ENCODE measurements at places on chromosomes 4 and X.

DNA sequence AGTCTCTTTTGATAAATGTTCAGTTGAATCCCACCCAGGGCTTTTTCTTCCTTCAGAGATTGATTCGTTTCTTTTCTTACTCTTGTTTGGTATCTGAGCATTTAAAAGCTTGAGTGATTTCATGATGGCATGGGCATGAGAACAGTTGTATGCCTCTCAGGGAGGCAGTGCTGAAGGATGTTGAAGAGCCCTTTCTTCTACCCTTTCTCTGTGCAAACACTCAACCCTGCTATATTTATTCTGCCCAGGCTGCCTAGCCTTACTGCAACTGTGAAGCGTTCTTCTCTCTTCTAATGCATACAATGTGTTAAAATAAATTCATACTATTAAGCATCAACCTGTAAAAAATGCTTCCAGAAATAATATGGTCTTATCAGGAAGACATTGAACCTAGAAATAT, 367.6 kb upstream of the LCORL start:
- DNase-seq, result no peak

DNA sequence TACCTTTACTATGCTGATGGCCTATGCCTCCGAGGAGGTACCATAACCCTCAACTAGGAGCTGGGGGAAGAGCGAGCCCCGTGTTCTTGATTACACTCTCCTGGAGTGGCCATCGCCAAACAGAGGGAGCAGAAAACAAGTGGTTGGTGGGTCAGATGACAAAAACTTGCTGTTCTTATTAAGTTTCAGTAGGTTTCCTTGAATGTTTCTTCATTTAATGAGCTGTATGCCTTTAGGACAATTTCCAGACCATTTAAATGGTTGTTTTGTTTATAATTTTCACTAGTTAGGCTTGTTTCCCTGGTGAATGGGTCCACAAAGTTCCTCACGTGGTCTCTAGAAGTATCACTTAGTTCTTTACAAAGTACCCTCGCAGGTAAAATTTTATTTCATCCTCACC, 4.7 kb downstream of the PYURF start:
- DNase-seq, result no peak

DNA sequence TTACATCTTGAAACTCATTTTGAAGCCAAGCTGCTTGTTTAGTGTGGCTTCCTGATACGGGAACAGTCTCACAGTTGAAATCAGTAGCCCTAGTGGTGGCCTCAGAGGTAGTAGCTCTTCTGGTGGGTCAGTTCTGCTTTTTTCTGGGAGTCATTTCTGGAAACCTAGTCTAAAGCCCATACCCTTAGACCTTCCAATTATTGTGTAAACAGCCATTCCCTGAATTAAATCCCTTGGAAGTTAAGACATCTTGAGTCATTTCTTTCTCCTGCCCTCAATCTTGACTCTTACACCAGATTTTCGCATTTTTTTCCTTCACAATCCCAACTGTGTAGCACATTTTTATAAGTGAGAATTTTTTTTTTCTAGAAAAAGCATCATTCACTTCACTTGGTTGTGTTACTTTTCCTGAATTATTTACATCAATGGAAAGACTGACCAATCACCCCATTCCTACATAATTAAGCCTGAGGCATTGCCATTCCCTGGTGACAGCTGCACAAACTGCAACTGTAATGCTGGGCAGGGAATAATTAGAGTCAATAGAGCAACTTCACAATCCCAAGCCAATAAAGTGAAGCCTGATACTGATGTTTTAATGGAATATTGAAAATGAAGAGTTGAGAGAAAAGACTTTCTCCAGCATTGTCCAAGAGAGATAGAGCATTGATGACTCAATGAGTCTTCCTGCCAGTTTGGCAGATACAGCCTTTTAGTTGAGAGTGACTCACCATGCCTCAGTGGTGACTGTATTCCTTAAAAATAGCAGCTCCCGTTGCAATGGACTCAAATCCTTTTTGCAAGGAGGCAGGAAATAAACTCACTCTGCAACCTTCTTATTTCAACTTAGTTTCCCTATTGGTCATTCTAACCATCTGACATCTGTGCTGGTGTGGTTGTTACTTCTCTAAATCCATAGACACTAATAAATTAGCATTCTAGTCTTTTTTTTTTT, 13.0 kb upstream of the SEPSECS start:
- DNase-seq, result peak; percentile 99

DNA sequence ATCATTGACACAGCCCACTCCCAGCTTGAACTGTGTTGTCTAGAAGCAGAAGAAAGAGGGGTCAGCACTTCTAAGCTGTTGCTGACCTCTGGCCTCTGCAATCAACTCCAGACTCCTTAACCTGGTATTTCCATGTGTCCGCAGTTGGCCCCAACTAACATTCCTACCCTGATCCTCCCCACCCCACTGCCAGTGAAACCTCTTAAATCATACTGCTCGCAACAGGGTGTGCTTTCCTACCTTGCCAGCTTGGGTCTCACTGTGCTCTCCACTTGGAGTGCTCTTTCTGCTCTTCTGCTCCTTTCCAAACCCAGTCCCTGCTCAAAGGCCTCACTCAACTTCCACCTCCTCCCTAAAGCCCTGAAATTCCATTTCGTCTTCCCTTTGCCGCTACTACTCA, 52.3 kb upstream of the RPS6KA3 start:
- no peak for DNase-seq

GRCh38 chrX:154018518-154019060, 1.1 kb downstream of the IRAK1 start:
- no peak for DNase-seq

DNA sequence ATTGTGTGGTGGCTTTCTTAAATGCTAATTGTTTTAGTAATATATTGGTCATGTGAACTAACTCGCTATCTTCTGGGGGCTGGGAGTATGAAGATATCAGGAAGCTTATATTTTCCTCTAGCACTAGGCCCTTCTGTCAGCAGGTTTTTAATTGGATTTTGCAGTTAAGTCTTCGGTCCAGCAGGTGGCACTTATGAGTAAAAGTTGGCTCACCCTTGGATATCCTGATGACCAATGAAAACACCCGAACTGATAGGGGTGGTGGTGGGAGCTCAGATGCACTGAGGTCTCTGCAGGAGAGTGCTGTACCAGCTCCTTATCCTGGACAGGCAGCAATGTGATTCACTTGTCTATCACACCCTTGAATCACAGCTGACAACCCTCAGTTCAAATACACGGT, 1365.8 kb upstream of the DIAPH2 start:
- no peak for DNase-seq

GRCh38 chrX:13693341-13693961, 4.5 kb downstream of the RAB9A start:
- peak; percentile 10 for DNase-seq

DNA sequence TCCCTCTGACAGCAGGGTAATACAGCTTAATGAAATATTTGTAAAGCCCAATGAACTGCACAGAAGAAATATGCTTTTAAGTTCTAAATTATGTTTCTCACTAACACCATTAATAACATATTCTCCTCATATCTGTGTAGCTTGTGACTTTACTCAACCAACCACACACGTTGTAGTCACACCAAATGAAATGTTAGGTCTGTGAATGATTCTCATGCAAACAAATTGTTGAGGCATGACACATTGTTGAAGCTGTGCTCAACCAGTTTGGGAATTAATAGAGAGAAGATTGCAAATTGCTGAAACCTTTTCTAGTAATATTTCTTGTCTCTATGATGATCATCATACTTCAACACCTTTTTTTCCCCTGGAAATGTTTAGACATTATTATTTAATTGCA, 645.9 kb downstream of the PCDH7 start:
- peak; percentile 70 for DNase-seq

GRCh38 chrX:64894454-64895038, 81.7 kb downstream of the ZC4H2 start:
- DNase-seq, result no peak

DNA sequence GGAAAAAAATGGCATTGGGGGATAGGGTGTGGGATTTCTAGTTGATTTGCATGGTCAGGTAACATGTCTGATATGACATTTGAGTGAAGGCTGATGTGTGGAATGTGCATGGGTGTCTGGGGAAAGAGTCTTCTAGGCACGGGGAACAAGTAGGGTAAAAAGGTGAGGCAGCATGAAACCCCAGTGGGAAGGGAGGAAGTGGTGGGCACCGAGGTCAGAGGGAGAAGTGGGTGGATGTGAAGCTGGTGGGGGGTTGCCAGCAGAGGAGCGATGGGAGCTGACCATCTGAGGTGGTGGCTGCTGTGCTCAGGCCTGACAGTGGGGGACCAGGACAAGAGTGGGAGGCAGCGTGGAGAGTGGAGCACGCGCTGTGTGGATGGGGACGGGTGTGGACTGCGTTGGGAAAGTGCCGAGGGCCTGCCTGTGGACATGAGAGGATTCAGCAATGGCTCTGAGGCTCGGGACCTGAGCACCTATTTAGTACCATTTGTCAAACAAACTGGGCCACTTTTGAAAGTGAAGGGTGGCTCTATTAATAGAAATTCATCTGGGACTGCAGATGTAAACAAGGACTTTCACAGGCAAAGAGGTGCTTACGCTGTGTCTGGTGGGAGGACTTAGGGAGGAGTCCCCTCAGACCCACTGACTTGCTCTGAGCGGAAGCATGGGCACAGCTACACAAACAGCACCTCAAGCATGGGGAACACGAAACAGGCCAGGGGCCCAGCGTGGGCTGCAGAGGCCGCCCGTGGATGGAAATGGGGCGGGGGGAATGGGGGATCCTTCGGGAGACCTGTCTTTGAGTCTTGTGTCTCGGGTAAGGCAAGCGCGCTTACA, 16.7 kb upstream of the S100P start:
- DNase-seq, result no peak

- peak; percentile 93 for DNase-seq
Observed at GRCh38 chr4:122764821-122765215, 32.3 kb downstream of the BBS12 start.

DNA sequence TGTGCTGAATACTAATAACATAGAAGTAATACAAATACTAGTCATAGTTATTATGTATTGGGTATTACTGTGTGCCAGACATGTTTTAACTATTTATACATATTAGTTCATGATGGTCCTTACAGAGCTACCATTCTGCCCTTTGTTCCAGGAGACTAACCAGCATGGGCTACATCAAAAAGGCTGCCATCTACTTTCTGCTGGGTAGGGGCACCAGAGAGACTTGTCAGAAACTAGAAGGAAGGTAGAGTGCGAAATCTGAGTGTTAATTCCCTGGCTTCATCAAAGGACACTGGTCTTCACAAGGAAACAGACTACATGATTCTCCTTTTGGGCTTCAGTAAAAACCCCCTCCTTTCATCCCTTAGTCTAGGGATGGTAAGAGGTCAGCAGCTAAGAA, 347.8 kb downstream of the GBA3 start:
- DNase-seq, result no peak

DNA sequence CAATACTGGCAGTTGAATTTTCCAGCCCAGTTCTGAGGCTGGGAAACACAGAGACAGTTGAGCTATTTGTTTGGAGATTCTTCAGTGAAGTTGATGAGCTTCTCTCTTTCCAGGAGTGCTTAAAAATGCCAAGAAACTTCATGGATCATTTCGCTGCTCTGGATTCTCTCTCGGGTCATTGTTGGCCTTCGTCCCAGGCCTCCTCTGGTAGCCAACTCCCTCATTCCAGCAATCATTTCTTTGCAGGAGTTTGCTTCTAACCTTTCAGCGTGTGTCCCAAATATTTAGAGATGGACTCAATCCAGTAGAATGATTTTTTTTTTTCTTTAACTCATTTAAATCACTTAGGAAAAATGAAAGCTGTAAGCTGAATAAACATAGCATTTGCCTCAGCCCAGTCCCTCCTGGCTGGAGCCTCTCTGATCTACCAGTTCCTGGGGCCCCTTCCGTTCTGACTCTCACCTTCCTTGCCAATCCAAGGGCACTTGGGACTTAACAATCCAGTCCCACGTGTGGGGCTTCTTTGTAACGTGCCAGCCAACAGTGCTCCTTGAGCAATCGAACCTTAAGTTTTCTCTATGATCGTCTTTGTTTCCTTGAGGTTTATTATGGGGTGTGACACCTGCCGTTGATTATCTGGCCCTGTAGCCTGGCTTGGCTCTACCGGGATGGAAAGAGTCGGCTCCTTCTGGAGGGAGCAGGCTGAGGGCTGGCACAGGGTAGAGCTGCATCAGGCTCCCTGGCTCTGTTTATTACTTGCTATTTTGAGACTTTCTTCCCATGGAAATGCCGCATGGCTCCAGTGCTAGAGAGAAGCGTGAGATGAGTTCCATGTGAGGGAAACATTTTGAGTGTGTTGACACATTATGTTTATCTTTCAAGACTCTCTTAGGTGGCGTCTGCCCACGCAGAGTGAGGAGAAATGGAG, 80.4 kb upstream of the GPC4 start:
- DNase-seq, result peak; percentile 84

DNA sequence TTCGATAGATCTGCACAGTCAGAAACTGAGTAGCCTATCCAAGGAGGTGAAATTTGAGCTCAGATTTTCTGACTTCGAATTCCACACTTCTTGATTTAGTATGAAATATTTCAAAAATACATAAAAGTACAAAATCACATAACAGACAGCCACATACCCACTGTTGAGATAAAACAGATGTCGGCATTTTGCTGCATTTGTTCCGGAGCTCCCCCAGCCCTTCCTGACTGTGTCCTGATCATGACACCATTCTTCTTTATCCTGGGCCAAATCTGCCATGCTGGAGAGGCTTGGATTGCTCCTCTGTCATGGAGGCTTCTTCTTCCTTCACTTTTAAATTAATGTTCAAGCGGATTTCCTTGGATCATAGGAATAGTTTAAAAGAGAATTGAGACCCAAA, 124.2 kb upstream of the RBPJ start:
- DNase-seq, result no peak

GRCh38 chr4:185093603-185094002, 49.5 kb upstream of the SLC25A4 start:
- no peak for DNase-seq

GRCh38 chr4:137626942-137627738, 94.8 kb upstream of the PCDH18 start:
- DNase-seq, result no peak

DNA sequence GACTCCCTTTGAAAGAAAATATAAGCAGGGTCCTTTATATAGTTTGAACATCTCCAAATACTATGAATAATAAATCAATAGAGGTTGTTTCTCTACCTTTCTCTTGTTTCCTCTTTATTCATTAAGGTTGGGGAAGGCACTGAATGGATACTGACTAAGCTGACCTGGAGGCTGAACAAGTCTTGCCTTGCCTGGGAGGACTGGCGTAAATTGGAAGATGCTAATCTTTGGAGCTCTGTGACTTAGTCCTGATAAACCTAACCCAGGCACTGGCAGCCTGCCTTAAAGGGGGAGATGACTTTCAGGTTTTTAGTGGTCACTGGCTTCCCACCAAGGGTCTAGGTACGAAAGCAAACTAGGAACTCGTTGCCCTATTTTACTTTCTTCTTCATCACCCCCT, 10.5 kb downstream of the CCDC160 start:
- no peak for DNase-seq

- DNase-seq, result no peak
Observed at GRCh38 chr4:6177587-6178197, 22.7 kb downstream of the JAKMIP1 start.

- DNase-seq, result no peak
Observed at GRCh38 chr4:3582091-3582475, 49.9 kb upstream of the LRPAP1 start.

GRCh38 chr4:138560448-138560847, 318.3 kb upstream of the SLC7A11 start:
- no peak for DNase-seq

GRCh38 chrX:55867181-55867651, 149.7 kb downstream of the RRAGB start:
- peak; percentile 1 for DNase-seq

GRCh38 chrX:6856471-6856870, 291.0 kb upstream of the STS start:
- no peak for DNase-seq

GRCh38 chr4:167613381-167613780, 379.1 kb upstream of the SPOCK3 start:
- no peak for DNase-seq

GRCh38 chrX:69988955-69989394, 60.8 kb downstream of the AWAT2 start:
- no peak for DNase-seq

- peak; percentile 29 for DNase-seq
Observed at GRCh38 chrX:13151828-13152517, 107.6 kb upstream of the FAM9C start.
